Left ventricle myocardium inferior (tissue), 1 donor: ENCODE measurements at places on chromosomes 3 and 15. TPM values are rescaled to one million over a fixed set of nuclear protein-coding genes. Genes with fewer than 3 reads are reported as not detected.

SNURF gene
- total RNA-seq, result 94.6 TPM

DNA sequence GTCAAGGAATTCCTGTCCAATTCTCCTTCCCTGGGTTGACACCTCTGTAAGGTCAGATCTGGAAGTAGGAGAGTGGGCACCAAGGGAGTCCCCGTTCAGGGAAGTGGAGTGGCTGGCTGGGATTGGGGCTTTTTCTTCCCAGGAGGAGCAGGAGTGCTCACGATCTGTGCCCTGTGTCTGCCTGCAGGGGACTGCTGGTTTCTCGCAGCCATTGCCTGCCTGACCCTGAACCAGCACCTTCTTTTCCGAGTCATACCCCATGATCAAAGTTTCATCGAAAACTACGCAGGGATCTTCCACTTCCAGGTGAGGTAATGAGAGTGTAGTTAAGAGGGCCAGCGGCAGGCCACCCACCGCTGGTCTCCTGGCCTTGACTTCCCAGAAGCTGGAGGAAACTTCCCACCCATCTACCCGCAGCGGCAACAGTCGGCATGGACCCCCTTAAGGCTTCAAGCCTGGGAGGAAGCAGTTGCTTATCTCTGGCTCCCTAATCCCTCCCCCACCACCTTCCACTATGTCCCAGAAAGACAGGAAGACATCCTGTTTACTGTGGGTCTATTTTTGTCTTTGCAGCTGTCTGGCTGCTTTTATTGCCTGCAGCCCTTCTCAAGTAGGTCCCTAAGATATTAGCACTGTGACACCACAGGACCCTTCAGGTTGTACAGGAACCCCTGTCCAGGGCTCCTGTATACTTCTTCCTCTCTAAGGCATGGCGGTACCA lies 26.8 kb downstream of the CAPN3 start:
- no peak for DNase-seq

DNA sequence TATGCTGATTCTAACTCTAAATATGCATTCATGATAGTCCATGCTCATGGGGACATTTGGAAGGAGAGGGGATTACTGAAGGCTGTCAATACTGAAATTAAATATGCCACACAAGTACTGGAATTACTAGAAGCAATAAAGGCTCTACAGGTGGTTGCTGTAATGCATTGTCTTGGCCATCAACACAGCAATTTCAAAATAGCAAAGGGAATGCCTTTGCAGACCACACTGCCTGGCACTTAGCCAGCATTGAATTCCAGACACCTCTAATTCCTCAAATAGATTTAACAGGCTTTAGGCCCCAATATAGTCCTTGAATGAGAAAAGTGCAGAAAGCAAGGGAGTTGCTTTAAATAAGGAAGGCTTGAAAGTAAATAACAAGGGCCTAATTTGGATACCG lies 115.8 kb upstream of the PLCL2 start:
- no peak for DNase-seq

MKRN3 gene
- total RNA-seq, result 0.63 TPM

ADCY5 gene
- 249 TPM for total RNA-seq

- DNase-seq, result no peak
These were observed 108.6 kb upstream of the MRPS22 start for GRCh38 chr3:139235192-139235591.

- no peak for DNase-seq
These were observed 963.4 kb downstream of the MCTP2 start for GRCh38 chr15:95194746-95195145.

GOLGA8T gene
- total RNA-seq, result 0.47 TPM
